ENCODE measurements at places on chromosomes 12 and 14.

- no peak overlapping the region for H3K4me3 ChIP-seq
- DNase-seq: no peak
- H3K36me3 ChIP-seq: peaks cover 1% of the 10 kb centered on the region
Measured at GRCh38 chr12:104870797-104871196, 87.3 kb downstream of the SLC41A2 start.

GRCh38 chr14:38873941-38874612 is 229.0 kb downstream of the SEC23A start:
- H3K27me3 ChIP-seq: peaks cover 9% of the 10 kb centered on the region
- DNase-seq: no peak
- H3K27ac ChIP-seq: no peak overlapping the region
- H3K36me3 ChIP-seq: no peaks in the 10 kb centered on the region

- no peak for DNase-seq
- no peak overlapping the region for H3K27ac ChIP-seq
- peaks cover 24% of the 10 kb centered on the region for H3K36me3 ChIP-seq
- no peak overlapping the region for H3K4me3 ChIP-seq
- H3K27me3 ChIP-seq: no peaks in the 10 kb centered on the region
Measured at GRCh38 chr12:50981319-50982239, 29.2 kb downstream of the HIGD1C start.

DNA sequence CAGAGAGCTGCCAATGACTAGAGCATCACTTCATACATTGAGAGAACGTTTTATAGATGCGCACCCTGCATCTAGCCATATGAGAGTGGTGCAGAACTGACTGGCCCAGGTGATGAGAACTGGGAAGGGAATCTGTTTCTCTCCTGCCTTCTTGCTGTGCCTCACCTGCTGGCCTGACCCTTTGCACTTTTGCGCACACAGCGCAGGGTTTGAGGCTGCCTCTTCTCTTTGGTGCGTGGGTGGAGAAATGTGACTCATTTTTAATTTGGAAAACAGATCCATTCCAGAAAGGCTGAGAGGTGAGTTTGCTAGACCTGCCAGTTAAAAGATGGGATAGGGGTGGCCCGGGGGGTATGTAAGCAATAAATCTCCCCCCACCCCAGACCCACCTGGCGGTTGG is 453 bp upstream of the ESRRB start:
- H3K4me1 ChIP-seq: peaks cover 45% of the 10 kb centered on the region
- peaks cover 98% of the 10 kb centered on the region for H3K27me3 ChIP-seq
- H3K27ac ChIP-seq: no peak overlapping the region
- peak overlapping the region; percentile 50 for H3K4me3 ChIP-seq

- H3K36me3 ChIP-seq: no peaks in the 10 kb centered on the region
- no peak overlapping the region for H3K4me3 ChIP-seq
- H3K27me3 ChIP-seq: peaks cover 7% of the 10 kb centered on the region
Measured at GRCh38 chr12:108400481-108400880, 61.4 kb upstream of the CMKLR1 start.

GRCh38 chr12:1330477-1330827 is 263.9 kb downstream of the FBXL14 start:
- no peak for DNase-seq
- no peak overlapping the region for H3K4me3 ChIP-seq
- H3K27me3 ChIP-seq: no peaks in the 10 kb centered on the region

- no peak overlapping the region for H3K27ac ChIP-seq
- H3K4me3 ChIP-seq: no peak overlapping the region
- H3K36me3 ChIP-seq: peaks cover 27% of the 10 kb centered on the region
- no peaks in the 10 kb centered on the region for H3K27me3 ChIP-seq
- peaks cover 38% of the 10 kb centered on the region for H3K4me1 ChIP-seq
- no peak for DNase-seq
Measured at GRCh38 chr14:101920271-101920670, 44.1 kb upstream of the DYNC1H1 start.

GRCh38 chr12:93782853-93783252 is 105.7 kb downstream of the CRADD start:
- H3K4me3 ChIP-seq: no peak overlapping the region
- no peak for DNase-seq
- no peak overlapping the region for H3K27ac ChIP-seq
- no peaks in the 10 kb centered on the region for H3K27me3 ChIP-seq
- no peaks in the 10 kb centered on the region for H3K36me3 ChIP-seq
- peaks cover 48% of the 10 kb centered on the region for H3K4me1 ChIP-seq

GRCh38 chr12:58533652-58534051 is 386.7 kb downstream of the LRIG3 start:
- no peaks in the 10 kb centered on the region for H3K36me3 ChIP-seq
- no peaks in the 10 kb centered on the region for H3K27me3 ChIP-seq

- peak overlapping the region; percentile 31 for H3K27ac ChIP-seq
- no peaks in the 10 kb centered on the region for H3K27me3 ChIP-seq
- peaks cover 18% of the 10 kb centered on the region for H3K36me3 ChIP-seq
- no peak overlapping the region for H3K4me3 ChIP-seq
Measured at GRCh38 chr12:19177754-19178153, 48.2 kb downstream of the PLEKHA5 start.

- H3K4me1 ChIP-seq: peaks cover 25% of the 10 kb centered on the region
- H3K27me3 ChIP-seq: peaks cover 67% of the 10 kb centered on the region
- no peak overlapping the region for H3K4me3 ChIP-seq
- no peak overlapping the region for H3K27ac ChIP-seq
Measured at GRCh38 chr14:93937519-93937918, 10.4 kb downstream of the FAM181A start.

DNA sequence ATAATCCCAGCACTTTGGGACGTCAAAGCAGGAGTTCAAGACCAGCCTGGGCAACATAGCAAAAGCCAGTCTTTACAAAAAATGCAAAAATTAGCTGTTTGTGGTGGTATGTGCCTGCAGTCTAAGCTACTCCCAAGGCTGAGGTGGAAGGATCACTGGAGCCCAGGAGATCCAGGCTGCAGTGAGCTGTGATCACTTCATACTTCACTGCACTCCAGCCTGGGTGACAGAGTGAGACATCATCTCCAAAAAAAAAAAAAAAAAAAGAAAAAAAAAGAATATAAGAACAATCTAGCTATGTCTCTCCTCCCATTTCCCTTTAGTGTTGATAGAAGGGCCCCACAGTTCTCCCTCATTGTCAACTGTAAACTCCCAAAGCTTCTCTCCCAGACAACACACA is 3.5 kb upstream of the BCAT1 start:
- no peak for DNase-seq
- H3K27me3 ChIP-seq: no peaks in the 10 kb centered on the region
- H3K36me3 ChIP-seq: no peaks in the 10 kb centered on the region
- peak overlapping the region; percentile 58 for H3K4me3 ChIP-seq
- peaks cover 50% of the 10 kb centered on the region for H3K4me1 ChIP-seq

- peak overlapping the region; percentile 82 for H3K4me3 ChIP-seq
- H3K27ac ChIP-seq: no peak overlapping the region
- DNase-seq: no peak
- no peaks in the 10 kb centered on the region for H3K36me3 ChIP-seq
Measured at GRCh38 chr12:108127654-108128053, 1.4 kb upstream of the WSCD2 start.

DNA sequence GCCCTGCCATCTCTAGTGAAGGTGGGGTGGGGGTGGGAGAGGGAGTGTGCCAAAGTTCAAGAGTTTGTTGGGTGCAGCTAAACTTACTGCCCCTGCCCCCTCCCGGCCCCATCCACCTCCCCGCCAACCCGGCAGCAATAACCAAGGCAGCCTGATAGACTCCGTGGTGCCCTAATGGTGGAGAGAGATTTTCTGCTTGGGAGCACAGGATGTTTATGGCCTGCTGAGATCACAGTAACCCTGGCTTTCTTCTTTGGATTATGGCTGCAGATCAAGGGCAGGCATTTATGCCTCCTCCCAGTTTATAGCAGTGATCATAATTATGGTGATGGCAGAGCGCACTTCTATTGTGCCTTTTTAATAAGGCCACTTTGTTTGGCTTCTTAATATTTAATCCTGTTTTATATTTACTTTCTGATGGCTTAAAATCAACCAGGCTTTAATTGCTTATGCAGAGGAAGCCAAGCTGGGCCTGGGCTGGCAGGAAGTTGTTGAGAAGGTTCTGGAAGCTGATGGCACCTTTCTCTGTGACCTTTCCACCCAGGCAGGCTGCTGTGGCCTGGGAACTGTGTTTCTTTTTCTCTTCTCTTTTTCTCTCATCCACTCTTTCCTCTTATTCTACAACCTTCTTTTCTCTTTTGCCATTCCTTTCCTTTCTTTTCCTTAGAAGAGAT is 256.8 kb upstream of the FKBP4 start:
- no peak for DNase-seq
- H3K4me3 ChIP-seq: peak overlapping the region; percentile 49
- peaks cover 10% of the 10 kb centered on the region for H3K27me3 ChIP-seq
- peak overlapping the region; percentile 96 for H3K27ac ChIP-seq

DNA sequence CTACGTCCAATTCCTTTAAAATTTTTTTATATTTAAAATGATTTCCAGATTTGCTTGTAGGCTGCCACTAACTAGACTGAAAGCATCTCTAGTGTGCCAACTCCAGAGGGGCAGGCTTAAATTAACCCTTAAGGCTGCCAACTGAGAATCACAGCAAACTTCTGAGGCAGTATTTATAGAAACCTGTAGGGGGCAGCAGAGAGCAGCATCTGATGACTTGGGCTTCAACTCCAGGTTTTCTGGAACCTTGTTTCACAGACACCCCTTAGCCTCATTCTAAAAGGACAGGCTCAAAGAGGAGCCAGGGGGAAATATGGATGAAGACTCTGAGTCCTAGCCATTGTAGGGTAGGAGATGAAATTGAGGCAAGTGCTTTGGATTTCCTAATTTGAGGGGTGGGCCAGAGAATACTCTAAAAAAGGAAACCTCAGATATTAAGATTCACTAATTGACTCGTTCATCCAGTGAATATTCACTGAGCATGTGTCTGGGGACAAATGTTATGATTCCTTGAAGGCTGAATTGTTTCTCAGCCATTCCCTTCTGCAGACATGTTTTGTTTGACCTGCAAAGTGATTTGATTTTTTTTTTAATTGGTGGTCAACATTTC is 63.3 kb upstream of the HSPB8 start:
- H3K36me3 ChIP-seq: no peaks in the 10 kb centered on the region
- DNase-seq: peak; percentile 70
- H3K4me3 ChIP-seq: no peak overlapping the region
- H3K27ac ChIP-seq: no peak overlapping the region
- H3K4me1 ChIP-seq: no peaks in the 10 kb centered on the region

DNA sequence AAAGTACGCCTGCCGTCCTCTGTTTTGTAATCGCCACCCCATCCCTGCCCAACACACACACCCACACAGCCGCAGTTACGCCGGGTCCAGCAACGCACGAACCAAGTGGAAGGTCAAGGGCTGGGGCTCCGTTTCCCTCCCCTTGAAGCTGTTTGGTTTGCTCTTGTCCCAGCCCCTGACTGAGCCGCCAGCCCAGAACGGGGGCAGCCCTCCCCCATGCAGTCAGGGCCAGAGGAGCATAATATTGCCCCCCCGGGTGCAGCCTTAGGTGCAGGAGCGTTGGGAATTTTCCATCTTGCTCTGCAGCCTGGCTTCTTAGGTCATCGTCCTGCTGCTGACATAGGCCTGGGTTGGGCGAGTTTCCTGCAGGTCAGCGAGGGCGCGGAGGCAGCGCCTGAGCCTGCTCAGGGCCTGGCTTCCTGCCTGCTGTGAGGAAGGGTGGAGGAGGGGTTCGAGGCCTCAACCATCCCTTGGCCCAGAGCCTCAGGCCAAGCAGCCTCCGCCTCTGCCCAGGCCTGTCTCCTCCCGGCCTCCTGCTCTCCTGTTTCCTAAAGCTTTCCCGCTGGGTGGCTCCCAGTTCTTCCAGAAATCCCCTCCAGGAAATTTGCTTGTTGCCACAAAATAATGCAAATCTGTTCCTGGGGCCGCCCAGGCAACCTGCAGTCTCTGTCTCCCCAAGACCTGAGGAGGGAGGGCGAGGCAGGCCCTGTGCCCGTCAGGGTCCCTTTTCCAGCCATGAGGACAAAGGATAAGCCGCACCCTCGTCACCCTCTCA is 44.5 kb downstream of the PSMA6 start:
- H3K4me3 ChIP-seq: peak overlapping the region; percentile 38
- H3K4me1 ChIP-seq: peaks cover 51% of the 10 kb centered on the region
- H3K36me3 ChIP-seq: no peaks in the 10 kb centered on the region
- H3K27ac ChIP-seq: peak overlapping the region; percentile 98
- DNase-seq: peak; percentile 57

DNA sequence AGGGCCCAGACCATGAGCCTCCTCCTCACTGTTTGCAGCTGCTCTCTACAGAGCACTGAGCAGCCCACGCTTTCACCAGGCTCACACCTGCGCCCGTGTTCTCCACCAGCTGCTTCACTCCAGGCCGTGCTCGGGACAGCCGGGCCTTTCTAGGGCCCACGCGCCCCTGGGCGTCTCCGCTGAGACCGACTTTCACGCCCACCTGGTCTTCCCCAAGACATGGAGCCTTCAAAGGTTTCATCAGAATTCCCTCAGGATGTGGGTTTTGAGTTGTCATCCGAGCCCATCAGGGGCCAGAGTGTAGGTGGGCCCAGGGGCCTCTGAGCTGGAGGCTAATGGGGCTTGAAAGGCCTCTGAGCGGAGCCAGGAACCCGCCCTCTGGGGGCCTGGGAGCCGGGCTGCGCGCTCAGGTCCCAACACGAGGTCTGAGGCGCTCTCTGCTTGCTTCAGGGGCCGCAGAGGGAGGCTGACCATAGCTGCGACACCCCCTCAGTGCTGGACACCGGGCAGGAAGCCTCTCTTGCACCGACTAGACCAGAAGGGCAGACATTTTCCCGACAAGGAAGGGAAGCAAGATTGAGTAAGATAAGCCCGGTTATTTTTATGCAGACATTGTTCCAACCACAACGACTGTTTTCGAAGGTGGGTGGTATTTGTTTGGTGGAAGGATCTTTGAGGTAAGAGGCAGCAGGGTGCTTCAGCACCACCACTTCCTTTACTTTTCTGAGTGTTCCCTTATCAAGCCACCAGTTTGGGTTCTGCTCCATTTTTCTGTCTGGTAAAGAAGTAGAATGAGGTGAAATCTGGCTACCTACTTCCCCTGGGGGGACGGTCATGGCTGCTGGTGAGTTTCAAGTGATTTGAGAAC is 125.0 kb upstream of the FUT8 start:
- H3K4me1 ChIP-seq: peaks cover 27% of the 10 kb centered on the region
- no peak for DNase-seq
- peaks cover 3% of the 10 kb centered on the region for H3K27me3 ChIP-seq
- no peak overlapping the region for H3K4me3 ChIP-seq
- peak overlapping the region; percentile 83 for H3K27ac ChIP-seq

- H3K27me3 ChIP-seq: no peaks in the 10 kb centered on the region
- H3K27ac ChIP-seq: no peak overlapping the region
- H3K4me1 ChIP-seq: peaks cover 27% of the 10 kb centered on the region
- H3K36me3 ChIP-seq: peaks cover 29% of the 10 kb centered on the region
- DNase-seq: no peak
Measured at GRCh38 chr12:43347026-43347425, 205.0 kb downstream of the ADAMTS20 start.

GRCh38 chr14:94113490-94113889 is 3.0 kb downstream of the IFI27 start:
- peaks cover 3% of the 10 kb centered on the region for H3K27me3 ChIP-seq
- no peak overlapping the region for H3K27ac ChIP-seq
- no peaks in the 10 kb centered on the region for H3K36me3 ChIP-seq
- peaks cover 67% of the 10 kb centered on the region for H3K4me1 ChIP-seq
- no peak overlapping the region for H3K4me3 ChIP-seq

- no peak for DNase-seq
- no peaks in the 10 kb centered on the region for H3K36me3 ChIP-seq
- peaks cover 32% of the 10 kb centered on the region for H3K4me1 ChIP-seq
- no peak overlapping the region for H3K27ac ChIP-seq
- H3K4me3 ChIP-seq: no peak overlapping the region
- peaks cover 27% of the 10 kb centered on the region for H3K27me3 ChIP-seq
Measured at GRCh38 chr12:117514016-117514415, 152.6 kb upstream of the NOS1 start.
